ENCODE measurements at places on chromosomes 7 and 10.

DNA sequence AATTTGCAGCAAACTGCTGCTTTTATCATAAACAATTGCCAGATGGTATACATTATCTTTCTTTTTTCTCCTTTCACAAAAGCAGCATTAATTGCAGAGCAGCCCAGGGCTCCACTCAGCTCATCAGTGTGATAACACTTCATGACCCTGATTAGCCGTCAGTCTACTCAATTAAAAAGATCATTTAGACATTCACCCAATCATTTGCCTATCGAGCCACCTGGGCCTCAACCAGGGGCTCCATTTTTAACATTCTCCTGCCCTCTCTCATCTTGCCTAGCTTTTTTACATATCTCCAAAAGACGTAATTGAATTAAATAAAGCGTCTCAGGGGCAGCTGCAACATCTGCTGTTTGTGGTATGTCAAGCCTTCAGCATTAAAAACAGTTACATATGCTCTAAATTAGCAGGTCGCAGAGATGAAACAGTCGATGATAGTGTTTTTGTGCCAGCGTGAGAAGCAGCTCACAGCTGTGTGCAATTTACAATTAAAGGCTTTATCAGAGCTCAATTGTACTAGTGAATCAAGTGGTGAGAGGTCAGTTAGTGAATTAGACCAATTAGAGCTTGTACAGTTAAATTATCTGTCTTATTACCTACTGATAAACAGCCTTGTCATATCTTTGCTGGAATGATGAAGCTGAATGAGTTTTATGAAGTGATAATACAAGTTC, 522.5 kb downstream of the ETV1 start:
- DNase-seq, result no peak

DNA sequence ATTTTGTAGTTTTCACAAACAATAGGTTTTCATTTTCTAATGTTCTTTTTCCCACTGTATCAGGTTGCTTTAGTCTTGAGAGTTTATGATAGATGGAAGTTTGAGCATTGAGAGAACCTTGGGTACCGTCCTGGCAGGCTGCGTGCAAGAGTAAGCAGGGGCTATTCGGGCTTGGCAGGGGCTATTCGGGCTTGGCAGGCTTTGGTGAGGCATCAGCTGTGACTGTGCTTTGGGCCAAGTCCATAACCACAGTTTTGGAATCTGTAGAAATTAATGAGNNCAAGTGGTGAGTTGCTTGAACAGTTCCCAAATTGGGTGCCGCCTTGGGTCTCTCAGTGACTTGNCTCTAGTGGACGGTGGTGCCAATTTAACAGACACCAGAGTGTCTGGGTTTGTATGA, 424.6 kb downstream of the PAXIP1 start:
- DNase-seq, result no peak

DNA sequence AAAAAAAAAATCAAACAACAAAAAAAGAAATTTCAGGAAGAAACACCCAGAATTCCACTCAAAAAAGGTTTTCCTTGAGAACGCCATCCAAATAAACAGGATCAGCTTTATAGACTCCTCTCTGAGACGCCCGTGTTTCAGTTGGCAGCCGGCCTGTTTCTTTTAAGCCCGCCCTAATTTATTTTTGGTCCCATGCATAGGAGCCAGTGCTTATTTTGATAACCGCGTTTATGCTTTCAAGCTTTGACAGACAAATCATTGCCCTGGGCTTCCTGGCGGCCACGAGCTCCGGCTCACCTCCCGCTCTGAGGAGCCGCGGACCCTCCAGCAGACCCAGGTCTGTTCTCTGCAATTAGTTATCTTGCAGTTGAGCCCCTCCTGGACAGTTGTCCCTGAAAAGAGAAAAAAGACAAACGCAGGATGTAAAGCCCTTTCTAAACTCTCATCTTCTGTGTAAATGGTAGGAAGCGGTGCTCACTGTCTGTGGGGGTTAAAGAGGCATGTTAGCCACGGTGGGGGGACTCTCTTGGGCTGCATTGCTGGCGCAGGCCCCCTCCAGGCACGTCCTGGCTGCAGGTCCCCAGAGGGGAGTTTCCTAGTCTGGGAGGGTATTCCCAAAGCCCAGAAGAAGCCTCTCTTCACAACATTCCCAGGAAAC, 22.2 kb upstream of the UNCX start:
- DNase-seq, result no peak

GRCh38 chr7:51242881-51243518, 73.6 kb downstream of the COBL start:
- DNase-seq, result no peak
